CD4-positive, alpha-beta T cell treated with Interleukin-4 for 1 hour (primary cell): ENCODE measurements at places on chromosomes 3 and 15.
A peak's percentile ranks its signal among the peaks of the same experiment; 100 is the strongest.

- no peak for DNase-seq
Measured at GRCh38 chr3:136120373-136121348, 75.5 kb downstream of the MSL2 start.

DNA sequence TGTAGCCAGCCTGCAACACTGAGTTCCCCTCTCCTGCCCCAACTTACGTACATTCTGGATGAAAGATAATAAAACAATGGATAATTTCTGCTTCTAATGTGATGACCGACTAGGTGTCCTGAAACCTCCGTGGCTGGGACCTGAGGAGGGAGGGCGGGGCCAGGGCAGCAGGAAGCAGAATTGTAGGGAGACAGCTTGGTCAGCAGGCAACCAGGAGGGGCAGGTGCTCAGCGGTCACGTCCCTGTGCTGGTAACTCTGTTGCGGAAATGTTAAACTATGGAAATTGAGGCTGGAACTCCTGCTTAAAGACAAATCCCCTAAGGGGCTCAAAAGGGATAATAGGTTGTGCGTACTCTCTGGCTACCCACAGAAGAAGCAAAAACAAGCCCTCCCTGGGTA, 30.4 kb downstream of the SLC6A20 start:
- DNase-seq: no peak

GRCh38 chr3:184134746-184135148, 411 bp upstream of the EIF2B5 start:
- no peak for DNase-seq

GRCh38 chr3:191123231-191123630, 75.8 kb upstream of the OSTN start:
- no peak for DNase-seq

DNA sequence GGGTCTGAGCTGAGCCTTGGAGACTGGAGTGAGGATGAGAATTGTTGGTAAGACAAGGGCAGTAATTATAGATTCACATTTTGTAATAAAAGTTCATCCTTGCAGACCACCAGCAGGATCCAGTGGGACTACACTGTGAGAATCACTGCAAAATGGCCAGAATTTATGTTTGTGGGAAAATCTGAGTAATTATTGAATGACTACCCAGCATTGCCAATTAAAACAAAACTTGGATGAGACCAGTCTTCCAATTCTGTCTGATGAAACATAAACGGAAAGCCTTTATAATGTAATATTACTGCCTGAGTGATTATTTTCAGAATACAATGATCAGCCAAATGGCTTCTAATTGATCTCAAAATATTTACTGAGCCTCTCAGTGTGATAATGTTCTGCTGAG, 323.3 kb upstream of the C2CD4B start:
- no peak for DNase-seq

DNA sequence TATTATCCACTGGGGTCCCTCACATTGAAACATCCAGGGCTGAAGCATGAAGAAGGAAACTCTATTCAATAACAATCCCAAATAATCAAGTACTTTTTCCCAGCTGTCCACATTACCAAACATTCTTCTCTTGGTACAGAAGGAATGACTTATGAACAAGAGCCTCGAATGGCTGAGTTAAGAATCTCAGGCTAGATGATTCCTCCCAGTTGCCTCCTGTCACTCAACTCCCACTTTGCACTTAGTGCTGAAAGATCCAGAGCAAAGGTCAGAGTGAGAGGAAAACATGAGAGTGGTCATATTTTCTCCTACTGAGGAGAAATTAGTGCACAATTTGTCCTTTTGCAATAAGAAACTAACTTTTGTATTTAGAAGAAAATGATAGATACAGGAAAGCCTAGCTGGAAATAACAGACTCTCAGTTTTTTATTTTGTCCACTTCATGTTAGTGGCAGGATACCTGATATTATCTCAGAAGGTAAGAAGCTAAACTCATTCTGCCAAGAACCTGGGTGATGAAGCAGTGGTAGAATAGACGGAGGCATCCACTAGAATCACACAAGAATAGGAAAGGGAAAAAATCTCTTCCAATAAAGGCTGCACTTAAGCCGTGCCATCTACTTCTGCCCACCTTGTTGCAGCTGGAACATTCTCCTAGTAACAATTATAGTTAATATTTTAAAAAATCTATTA, 46.2 kb downstream of the GADL1 start:
- no peak for DNase-seq

DNA sequence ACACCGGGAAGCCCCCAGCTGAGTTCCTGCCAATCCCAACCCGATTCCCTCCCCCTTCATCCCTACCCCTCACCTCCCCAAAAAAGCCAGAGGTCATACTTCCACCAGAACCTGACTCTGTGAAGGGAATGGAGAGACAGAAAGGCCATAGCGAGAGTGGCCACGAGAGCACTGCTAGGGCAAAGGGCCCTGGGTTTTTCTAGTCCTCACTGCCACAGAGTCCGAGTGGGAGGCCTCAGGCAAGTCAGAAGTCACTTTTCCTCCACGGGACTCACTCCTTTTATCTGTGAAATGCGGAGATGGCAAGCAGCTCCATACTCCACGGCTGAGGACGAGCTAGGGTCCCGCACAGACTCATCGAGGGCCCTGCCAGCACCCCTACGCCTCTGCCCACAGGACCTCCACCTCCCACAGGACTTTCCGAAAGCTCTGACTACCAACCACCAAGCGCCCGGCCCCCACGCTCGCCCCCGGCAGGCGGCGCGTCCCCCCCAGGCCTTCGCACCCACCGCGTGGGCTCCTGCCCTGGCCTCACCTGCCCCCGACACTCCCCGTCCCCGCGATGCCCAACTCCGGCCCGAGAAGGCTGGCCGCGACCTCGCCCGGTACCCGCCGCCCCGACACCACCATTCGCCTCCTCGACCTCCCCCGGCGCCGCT, 792 bp downstream of the ATP13A3 start:
- peak; percentile 64 for DNase-seq

- DNase-seq: no peak
Measured at GRCh38 chr15:45585069-45585791, 1.9 kb upstream of the BLOC1S6 start.

DNA sequence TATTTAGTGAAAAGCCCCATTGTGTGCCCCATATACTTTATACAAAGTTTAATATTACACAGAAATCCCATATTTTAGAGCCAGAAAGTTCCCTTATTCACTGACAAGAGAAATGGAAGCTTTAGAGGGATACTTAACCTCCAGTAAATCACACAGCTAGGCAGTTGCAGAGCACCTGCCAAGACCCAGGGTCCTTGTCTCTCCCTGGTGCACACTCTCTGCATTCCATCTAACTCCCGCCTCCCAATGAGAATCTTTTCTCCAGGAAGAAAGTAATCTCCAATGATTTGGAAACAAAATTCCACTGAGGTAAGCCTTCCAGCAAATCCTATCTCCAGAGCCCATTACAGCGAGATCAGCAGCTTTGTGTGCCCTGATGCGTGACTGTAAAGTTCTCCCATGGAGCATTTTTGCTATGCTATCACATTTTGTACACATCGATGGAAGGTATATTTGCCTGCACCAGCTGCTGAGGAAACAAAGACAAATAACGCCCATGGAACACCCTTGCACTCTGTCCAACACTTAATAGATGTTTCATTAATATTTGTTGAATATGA, 41.4 kb downstream of the ULK4 start:
- DNase-seq: no peak

DNA sequence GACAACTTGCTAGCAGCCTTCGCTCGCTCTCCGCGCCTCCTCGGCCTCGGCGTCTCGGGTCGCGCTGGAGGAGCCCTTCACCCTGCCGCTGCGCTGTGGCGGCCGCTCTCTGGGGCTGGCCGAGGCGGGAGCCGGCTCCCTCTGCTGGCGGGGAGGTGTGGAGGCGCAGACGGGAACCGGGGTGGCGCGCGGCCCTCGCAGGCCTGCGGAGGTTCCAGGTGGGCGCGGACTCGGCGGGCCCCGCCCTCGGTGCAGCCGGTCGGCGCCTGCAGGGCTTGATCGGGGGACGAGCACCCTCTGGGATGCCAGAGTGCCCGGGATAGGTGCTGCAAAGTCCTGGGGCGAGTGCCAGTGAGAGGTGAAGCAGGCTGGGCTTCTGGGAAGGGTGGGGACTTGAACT, 989.9 kb downstream of the ROBO2 start:
- no peak for DNase-seq

GRCh38 chr15:26628071-26628470, 144.8 kb downstream of the GABRB3 start:
- no peak for DNase-seq

DNA sequence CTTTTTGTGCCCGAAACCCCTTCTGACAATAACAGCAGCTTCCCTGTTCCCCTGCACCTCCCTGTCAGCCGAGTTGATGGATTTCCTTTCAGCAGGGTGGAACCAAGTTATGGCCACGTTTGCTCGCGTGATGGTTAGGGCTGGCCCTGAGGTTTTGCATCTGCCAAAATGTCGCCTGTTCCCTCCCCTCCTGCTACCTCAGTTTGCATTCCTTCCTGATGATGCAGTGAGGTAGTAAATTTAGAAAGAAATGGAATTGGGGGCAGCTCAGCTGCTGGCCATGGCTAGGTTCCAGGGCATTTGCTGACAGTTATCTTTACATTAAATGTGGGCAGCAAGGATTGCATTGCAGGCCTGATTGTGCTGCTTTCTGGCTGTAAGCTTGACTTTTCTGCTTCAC, 13.2 kb downstream of the LIMD1 start:
- DNase-seq: no peak

GRCh38 chr3:135806317-135806716, 159.2 kb upstream of the PPP2R3A start:
- no peak for DNase-seq

- no peak for DNase-seq
Measured at GRCh38 chr3:61226166-61226686, 25.0 kb downstream of the FHIT start.

- DNase-seq: no peak
Measured at GRCh38 chr3:186536883-186537844, 7.0 kb downstream of the CRYGS start.

DNA sequence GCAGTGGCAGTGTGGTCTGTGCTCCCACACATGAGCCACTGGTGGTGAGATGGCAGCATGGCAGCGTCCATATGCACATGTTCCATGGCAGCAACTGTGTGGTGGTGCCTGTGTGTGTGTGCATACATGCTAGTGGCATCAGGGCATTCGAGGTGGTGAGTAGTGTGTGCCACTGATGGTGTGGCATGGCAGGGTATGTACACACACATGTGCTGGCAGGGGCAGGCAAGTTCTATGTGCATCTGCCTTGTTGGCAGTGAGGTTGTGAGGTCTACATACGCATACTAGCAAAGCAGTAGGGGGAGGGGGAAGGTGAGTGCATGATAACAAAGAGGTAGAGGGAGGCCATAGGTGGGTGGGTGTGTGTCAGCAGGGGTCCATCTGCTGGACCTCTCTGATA, 378.7 kb downstream of the C3orf38 start:
- no peak for DNase-seq

DNA sequence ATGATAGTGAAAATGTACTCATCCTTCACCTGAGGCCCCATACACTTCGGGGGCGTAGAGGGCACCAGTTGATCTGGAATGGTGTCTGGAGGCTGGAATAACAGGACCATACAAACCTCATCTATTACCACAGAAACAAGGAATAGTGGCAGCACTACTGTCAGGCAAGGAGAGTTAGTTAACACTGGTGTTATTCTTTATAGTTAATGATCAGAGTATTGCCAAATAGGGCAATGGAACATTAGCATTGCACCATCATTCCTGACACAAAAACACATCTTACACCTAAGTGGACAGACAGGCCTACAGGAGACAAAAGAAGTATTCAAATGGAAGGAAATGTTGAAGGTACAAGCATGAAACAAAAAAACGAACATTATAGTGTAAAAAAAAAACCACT, 137.0 kb upstream of the UBP1 start:
- DNase-seq: no peak

GRCh38 chr3:171954690-171955383, 84.5 kb upstream of the FNDC3B start:
- DNase-seq: no peak

- DNase-seq: no peak
Measured at GRCh38 chr15:27826411-27826810, 272.7 kb downstream of the OCA2 start.

DNA sequence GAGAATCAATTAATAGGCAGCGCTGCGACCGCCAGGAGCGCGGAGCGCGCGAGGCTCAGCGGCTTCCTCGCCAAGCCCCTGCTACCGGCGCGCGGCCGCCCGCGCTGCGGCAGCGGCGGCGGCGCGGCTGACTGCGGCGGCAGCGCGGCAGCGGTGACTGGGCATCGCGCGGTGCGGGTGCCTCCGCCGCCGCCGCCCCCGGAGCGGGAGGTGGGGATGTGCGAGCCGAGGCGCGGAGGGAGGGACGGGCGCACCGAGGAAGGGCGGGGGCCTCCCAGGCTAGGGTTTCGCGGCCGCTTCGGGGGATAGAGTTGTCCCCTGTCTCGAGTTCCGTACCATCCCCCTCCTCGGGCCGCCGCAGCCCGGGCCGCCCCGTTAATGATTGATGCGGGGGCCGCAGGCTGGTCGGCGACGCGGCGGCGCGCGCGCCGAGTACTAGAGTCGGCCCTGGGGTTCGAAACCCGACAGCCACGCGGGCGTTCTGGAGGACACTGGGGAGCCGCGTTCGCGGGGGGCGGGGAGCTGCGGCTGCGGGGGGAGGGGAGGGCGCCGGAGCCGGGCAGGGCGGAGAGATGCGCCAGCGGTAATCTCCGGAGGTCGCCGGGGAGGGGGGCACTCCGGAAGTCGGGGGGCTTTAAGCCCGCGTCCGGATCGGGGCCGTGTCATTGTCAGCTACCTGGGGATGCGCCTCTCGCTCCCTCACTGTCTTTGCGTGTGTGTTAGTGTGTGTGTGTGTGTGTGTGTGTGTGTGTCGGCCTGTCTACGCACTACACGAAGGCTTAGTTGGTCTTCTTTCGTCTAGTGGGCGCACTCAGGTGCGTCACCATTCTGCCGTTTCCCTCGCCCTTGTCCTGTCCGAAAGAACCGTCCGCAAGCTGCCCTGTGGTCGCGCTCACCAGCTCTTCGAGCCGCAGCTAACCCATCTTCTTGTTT, at the start of gene PAQR9:
Gene PAQR9, minus strand, starts transcription at position 159 of the 933 bp plus-strand sequence. CDS start 338 bp downstream, outside the sequence.
- no peak for DNase-seq

DNA sequence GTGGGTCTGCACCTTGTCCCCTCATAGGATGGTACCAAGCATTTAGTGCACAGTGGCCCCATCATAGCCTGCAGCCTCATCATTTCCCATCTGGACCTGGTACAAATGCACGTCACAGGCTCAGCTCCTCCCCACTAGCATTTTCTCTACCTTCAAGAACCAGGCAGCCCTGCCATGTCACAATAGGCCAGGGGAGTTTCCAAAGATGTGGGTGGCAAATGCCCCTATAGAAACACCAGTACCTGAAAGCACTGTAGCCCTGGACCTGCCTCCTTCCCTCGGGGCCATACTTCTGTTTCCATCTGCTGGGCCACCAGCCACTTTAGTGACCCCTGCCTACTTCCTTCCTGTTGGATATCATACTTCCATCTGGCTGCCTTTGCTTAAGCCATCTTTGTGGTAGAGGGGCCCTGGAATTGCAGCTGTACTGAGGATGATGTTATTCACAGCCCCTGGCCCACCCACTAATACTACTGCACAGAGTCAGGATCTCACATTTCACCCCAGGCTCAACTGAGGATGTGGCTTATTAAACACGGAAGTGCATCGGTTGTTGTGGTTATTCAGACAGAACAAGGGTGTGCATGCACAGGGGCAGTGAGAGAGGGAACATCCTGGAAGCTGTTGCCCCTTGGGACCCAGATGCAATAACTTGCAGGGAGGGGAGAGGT, 3.8 kb downstream of the TCTA start:
- peak; percentile 83 for DNase-seq

GRCh38 chr3:27031476-27031875, 337.7 kb downstream of the NEK10 start:
- no peak for DNase-seq
